ENCODE measurements at places on chromosomes 2 and 18.

GRCh38 chr2:190507135-190507534, 27.4 kb downstream of the NEMP2 start:
- no peak for DNase-seq

DNA sequence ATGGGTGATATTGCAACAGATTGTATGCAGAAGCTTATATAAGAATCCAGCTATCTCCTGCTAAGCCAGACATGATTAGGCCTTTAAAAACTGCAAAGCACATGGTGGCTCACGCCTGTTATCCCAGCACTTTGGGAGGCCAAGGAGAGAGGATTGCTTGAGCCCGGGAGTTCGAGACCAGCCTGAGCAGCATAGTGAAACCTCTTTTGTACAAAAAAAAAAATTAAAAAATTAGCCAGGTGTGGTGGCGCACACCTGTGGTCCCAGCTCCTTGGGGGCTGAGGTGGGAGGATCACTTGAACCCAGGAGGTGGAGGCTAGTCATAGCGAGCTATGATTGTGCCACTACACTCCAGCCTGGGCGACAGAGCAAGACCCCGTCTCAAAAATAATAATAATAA, 204.6 kb downstream of the TNS1 start:
- DNase-seq, result no peak

GRCh38 chr18:67513280-67513679, 3.2 kb downstream of the DSEL start:
- no peak for DNase-seq

DNA sequence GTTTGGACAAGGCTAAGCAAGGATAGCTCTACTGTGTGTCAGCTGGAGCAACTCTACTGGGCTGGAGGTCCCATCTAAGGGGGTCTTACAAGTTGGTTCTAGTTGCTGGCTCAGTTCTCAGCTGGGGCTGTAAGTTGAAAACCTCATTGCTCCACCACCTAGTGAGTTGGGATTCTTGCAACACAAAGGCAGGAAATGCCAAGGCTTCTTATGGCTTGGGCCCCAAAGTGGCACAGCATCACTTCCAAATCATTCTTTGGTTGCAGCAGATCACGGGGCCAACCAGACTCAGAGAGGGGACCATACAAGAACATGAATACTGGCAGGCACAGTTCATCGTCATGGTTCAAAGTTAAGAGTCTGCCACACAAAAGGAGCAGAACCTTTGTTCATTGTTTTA, 332.7 kb downstream of the LRRTM1 start:
- no peak for DNase-seq

GRCh38 chr18:28175930-28176697, 816 bp downstream of the CDH2 start:
- peak; percentile 70 for DNase-seq

- DNase-seq, result no peak
Measured at GRCh38 chr18:7329016-7329415, 98.1 kb downstream of the LRRC30 start.

All from brain (organoid and tissue), 16 donors.